ENCODE measurements at places on chromosomes 2 and 18. TPM values are rescaled to one million over a fixed set of nuclear protein-coding genes. Genes with fewer than 3 reads are reported as not detected.

The SLC11A1 gene
- total RNA-seq: 16.1 TPM

The KCNG2 gene
- total RNA-seq: 0.15 TPM

The SERPINB4 gene
- total RNA-seq: not detected

The CFAP65 gene
- not detected for total RNA-seq

The HOXD9 gene
- 0.27 TPM for total RNA-seq

The SPHKAP gene
- 28.1 TPM for total RNA-seq

The PIEZO2 gene
- total RNA-seq: 1.7 TPM

The EMX1 gene
- not detected for total RNA-seq

The KDM3A gene
- 35.5 TPM for total RNA-seq

The IL36G gene
- not detected for total RNA-seq

The C2orf81 gene
- total RNA-seq: 0.59 TPM

The ACKR3 gene
- total RNA-seq: 46.4 TPM

The CCNYL1 gene
- 10.5 TPM for total RNA-seq

The HJURP gene
- total RNA-seq: not detected

The SPIRE1 gene
- total RNA-seq: 46.4 TPM

The TTC32 gene
- 6.5 TPM for total RNA-seq

The FOXI3 gene
- total RNA-seq: not detected

The NT5C1B gene
- not detected for total RNA-seq

The SFT2D3 gene
- total RNA-seq: 3.3 TPM

The UPP2 gene
- not detected for total RNA-seq

The PLCL1 gene
- 17.7 TPM for total RNA-seq

The GAL3ST2 gene
- not detected for total RNA-seq

Measured in left cardiac atrium (tissue), 4 donors.